Central memory CD8-positive, alpha-beta T cell (primary cell): ENCODE measurements at places on chromosomes 11 and 22.

GRCh38 chr11:28463826-28464225 is 355.6 kb downstream of the METTL15 start:
- DNase-seq, result no peak

GRCh38 chr22:22871536-22872278 is 15.9 kb upstream of the IGLL5 start:
- no peak for DNase-seq

DNA sequence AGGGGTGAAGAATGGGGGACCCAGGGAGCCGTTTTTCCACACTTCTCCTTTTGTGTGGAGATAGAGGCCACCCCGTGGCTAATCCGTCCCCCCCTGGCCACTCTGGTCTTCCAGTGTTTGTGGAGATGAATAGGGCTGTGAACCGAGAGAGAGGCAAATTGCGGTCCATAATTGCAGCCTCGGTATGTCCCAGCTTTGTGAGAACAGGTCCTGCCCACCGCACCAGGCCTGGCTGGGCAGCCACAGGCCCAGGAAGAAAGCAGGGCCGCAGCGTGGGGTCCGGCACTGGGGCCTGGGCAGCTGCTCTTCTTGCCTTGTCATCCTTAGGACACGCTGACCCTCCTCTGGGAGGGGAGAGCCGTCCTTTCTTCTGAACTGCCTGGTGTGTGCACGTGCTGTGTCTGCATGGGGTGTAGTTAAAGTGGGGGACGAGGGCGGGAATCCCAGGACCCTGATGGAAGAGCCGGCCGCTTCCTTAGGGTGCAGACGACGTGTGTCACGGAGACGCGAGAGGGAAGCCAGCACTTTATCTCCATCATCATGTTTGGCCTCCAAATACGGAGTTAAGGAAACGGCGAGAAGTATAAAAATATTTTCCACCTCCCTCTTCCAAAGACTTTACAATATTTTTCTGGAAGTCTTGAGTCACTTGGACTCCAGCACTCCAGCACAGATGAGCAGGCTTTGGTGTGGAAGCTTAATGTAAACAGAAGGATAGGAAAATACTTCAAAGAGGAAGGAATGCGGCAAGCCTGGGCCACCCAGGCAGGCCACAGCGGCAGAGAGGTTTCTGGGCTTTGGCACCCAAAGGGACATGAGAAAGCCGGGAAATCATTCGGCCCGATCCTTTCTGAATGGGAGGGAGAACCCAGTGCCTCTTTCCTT is 1248.4 kb downstream of the BRD1 start:
- DNase-seq, result no peak

- DNase-seq, result no peak
Observed at GRCh38 chr22:17803609-17804270, 29.5 kb upstream of the BID start.

GRCh38 chr11:90288212-90288821 is 65.5 kb upstream of the CHORDC1 start:
- DNase-seq, result no peak

- no peak for DNase-seq
Observed at GRCh38 chr22:27424319-27424718, 377.2 kb downstream of the MN1 start.

DNA sequence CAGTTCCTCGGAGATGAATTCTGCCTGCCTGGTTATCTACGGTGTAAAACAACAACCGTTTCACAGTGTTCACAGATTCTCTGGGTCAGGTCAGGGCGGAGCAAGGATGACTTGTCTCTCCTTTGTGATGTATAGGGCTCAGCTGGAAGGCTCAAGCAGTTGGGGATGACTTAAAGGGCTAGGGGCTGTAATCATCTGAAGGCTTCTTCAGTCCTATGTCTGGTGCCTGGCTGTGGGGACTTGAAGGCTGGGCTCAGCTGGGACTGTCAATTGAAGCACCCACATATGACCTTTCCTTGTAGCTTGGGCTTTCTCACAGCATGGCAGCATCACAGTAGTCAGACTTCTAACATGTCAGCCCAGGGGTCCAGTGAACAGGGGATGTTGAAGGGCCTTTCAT is 29.3 kb downstream of the EIF3F start:
- DNase-seq, result no peak

- no peak for DNase-seq
Observed at GRCh38 chr22:28172892-28173670, 254.0 kb upstream of the PITPNB start.

DNA sequence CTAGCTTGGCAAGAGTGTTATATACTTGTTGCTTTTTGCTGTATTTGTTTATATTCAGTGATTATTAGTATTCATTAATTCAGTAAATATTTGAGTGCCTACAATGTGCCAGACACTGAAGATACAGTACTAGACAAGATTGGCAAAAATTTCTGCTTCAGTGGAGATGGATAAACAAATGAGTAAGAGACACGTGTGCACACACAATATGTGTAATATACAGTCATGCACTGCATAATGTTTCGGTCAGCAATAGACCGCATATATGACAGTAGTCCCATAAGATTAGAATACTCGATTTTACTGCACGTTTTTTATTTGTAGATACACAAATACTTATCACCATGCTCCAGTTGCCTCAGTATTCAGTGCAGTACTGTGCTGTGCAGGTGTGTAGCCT is 104.9 kb upstream of the GAL start:
- no peak for DNase-seq

DNA sequence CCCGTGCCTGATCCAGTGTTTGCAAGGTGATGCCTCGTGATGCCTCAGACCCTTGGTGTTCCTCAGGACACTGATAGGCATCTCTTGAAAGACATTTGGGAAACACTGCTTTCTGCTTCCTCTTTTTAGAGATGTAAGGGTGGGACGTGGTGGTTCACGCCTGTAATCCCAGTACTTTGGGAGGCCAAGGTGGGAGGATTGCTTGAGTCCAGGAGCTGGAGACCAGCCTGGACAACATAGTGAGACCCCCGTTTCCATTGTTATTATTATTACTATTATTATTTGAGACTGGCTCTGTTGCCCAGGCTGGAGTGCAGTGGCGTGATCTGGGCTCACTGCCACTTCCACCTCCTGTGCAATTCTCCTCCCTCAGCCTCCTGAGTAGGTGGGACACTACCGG is 6.5 kb upstream of the SOX10 start:
- no peak for DNase-seq

DNA sequence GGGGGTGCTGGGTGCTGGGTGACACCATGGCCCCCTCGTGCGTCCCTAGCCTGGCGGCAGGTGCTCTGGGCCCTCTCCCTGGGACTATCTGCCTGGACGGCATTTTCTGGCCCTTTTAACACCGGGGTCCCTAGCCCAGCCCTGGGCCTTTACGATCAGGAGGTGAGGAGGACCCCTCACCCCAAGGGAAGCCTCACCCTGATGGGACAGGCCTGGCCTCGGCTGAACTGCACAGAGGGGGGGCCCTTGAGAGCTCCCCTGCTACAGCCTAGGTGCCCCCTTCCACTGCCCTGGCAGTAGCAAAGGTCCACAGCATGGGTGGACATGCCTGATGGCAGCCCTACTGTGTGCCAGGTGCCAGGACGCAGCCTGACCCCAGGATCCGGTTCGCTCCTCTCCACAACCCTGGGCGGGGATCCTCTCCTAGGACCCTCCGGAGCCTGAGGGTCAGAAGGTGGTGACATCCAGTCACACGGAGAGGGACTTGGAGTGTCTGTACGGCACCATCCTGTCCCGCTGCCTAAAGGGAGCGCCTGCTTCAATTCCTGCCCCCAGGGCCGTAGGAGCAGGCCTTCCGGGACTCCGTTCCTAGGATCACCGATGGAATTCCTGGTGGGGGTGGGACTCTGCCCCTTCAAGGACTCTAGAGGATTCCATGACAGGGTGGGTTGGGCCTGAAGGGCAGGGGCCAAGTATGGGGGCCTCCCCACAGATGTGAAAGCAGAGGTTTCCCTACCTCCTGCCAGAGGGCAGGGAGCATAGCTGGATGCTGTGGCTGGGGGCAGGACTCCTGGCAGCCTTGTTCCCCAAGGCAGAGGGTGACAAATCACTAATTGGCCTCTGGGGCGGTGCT is 33.0 kb upstream of the TH start:
- no peak for DNase-seq

- no peak for DNase-seq
Observed at GRCh38 chr11:1026163-1026450, 10.4 kb downstream of the MUC6 start.

- no peak for DNase-seq
Observed at GRCh38 chr11:82671451-82671850, 62.2 kb downstream of the FAM181B start.

DNA sequence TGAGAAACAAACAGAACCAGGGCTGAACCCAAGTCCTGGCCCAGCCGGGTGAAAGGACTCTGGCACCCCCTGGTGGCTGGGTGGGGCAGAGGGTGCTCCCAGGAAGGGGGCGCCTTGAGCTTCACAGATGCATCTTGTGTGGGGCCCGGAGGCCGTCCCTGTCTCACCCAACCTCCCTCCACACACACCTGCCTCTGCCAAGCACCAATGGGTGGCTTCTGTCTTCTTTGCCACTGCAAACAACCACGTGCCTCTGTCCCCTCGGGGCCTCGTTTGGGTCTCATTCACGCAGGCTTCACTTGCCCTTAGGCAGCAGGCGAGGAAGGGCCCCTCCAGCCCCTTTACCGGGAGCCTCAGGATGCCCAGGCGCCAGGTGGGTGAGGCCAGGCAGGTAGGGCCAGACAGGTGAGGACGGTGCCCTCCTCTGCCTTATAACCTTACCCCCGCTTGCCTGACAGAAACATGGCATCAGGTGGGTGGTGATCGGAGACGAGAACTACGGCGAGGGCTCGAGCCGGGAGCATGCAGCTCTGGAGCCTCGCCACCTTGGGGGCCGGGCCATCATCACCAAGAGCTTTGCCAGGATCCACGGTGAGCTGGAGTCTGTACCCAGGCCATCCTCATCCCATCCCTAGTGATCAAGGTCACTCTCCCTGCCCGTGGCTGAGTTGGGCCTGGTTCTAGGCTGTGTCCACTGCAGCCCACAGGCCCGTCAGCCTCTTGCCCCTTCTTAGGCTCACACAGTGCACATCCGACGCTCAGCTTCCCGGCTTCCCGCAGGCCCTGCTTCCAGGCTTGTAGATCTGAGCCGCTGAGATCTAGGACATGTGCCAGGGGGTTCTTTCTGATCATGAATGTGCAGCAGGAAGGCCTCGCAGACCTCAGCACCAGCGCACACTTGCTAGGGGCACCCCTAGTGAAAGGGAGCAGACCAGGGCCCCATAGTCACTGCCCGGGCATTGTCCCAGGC is 17.2 kb downstream of the POLR3H start:
- DNase-seq, result peak; percentile 71

GRCh38 chr22:49948116-49948957 is 12.2 kb upstream of the PIM3 start:
- no peak for DNase-seq

- no peak for DNase-seq
Observed at GRCh38 chr11:104001561-104002056, 34.8 kb upstream of the DDI1 start.

- no peak for DNase-seq
Observed at GRCh38 chr11:77249427-77249826, 52.1 kb downstream of the GDPD4 start.

DNA sequence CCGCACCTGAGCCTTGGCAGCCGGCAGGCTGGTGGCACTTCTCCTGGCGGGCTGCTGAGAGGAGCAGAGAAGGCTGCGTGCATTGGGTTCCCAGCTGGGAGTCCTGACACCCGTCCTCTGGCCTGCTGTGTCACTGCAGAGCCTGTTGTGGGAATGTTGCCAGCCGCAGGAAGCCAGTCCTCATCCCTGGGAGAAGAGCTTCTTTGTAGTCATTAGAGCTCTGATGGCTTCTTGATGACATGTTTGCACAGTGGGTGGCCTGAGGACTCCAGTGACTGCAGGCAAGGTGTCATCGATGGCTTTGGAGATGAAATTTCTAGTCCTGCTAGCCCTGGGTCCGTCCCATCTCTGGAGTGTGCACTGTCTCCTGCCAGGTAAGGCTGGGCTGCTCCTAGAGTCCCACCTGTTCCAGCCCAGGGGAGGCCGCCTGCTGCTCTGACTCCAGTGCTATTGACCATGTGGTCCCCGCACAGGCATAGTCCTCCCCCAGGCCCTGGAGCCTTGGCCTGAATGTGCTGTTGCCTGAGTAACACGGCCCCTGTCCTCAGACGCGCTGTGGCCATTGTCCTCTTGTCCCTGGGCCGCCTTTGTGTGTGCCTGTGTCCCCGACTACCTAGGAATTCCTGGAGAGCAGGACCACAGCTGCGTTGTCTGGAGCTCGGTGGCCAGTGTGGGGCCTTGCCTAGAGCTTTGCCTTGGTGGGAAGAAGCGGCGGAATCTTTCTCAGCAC is 129.2 kb downstream of the CACNA1I start:
- DNase-seq, result no peak

- DNase-seq, result no peak
Observed at GRCh38 chr11:7576726-7577290, 63.0 kb downstream of the PPFIBP2 start.

GRCh38 chr11:72591785-72592502 is 82.3 kb downstream of the PDE2A start:
- DNase-seq, result peak; percentile 62

GRCh38 chr11:73040046-73040445 is 102.1 kb downstream of the FCHSD2 start:
- no peak for DNase-seq

DNA sequence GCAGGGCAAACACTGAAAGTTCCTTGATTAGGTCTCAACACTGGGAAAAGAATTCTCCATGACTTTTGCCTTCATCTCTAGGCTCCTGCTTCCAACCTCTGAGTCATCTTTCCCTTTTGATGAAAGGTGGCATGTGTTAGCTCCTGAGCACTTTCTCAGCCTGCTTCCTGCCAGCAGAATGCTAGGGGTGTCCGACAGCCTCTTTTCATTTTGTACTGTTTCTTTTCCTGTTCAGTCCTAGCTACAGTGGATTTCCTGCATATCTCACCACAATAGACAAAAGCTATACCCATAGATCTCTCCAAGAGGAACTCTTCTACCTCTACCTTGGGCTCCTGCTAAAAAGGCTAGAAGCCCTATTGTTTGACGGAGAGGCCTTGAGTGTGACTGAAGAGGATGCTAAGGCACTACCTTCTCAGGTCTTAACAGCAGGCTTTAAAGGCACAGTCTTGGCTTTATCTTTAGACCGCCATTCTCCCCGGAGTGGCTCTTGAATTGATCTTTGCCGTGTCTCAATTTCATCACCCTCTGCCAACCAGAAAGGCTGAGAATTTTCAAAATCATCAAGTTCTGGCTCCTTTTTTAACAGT is 145.5 kb downstream of the RBFOX2 start:
- no peak for DNase-seq

DNA sequence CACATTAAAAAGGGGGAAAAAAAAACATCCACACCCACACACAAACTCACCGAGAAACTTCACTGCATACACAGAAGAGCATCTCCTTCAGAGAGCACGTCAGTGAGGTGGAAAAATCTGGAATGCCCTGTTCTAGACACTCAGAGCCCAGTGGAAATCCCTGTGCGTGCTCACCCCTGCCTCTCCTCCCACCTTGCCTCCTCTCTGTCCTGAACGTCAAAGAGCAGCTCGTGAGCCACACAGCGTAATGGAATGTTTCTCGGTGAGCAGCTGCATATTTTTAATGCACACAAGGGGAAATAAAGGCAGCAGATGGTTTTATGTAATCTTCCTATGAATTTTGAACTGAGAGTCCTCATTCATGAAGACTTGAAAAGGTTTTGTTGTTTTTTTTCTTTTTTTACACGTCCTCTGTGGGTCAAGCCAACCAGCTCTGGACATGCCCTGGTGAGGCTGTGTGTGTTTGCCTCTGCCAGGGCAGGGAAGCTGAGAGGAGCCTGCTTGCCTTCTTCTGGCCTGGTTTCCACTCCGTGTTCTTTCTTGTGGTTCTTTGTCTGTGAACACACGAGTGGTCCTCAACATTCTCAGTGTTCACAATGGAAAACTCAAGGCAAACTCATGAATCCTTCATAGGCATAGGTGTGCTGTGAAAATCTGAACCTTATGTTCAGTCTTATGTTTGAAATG is 219.2 kb downstream of the TENM4 start:
- no peak for DNase-seq
